ENCODE measurements at places on chromosomes 7 and 10. TPM values are rescaled to one million over a fixed set of nuclear protein-coding genes. Genes with fewer than 3 reads are reported as not detected.

The TMEM184A gene
- total RNA-seq, result 0.33 TPM

DNA sequence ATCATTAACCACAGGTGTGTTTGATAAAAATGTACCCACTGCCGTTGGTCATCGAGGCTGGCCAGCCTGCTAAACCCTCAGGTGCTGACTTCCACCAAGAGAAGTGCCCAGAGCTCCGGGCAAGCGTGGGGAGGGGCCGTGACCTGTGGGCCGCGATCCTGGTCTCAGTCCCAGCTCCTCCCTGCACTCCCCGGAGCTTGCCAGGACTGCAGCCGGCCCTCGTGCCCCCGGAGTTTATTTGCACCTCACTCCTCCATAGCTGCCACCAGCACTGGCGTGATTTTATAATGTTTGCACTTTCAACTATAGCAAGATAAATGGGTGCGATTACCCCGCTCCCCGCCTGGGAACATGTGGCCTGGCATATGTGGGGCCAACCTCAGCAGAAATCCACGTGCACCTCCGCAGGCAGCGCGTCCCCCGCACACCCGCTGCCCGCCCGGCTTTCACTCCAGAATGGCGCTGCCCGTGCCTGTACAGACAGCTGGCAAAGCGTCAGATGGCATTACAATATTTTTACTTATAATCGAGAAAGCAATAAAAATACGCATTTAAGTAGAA, 30.8 kb downstream of the UNCX start:
- H3K27me3 ChIP-seq, result peaks cover 23% of the 10 kb centered on the region
- no peak for DNase-seq
- no peak overlapping the region for H3K27ac ChIP-seq
- no peaks in the 10 kb centered on the region for H3K36me3 ChIP-seq

DNA sequence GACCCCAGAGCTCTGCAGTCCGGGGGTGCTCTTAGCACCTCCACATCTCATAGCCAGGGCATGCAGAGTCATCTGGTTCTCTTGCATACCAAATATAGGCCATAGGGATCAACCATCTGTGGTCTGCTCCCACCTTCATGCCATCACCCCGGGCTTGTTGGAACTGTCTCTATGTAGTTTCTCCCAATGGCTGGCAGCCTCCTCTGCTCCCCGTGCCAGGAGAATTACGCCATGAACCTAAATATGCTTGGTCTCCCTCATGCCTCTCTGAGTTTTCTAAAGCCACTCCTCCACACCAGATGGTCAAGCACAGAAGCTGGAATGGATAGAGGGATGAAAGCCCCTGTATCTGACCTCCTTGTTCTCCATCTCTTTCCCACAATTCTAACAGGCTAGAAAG, 302.6 kb upstream of the MYO3A start:
- H3K36me3 ChIP-seq, result no peaks in the 10 kb centered on the region
- no peaks in the 10 kb centered on the region for H3K27me3 ChIP-seq
- H3K27ac ChIP-seq, result no peak overlapping the region
- no peak overlapping the region for H3K4me3 ChIP-seq
- no peak for DNase-seq

DNA sequence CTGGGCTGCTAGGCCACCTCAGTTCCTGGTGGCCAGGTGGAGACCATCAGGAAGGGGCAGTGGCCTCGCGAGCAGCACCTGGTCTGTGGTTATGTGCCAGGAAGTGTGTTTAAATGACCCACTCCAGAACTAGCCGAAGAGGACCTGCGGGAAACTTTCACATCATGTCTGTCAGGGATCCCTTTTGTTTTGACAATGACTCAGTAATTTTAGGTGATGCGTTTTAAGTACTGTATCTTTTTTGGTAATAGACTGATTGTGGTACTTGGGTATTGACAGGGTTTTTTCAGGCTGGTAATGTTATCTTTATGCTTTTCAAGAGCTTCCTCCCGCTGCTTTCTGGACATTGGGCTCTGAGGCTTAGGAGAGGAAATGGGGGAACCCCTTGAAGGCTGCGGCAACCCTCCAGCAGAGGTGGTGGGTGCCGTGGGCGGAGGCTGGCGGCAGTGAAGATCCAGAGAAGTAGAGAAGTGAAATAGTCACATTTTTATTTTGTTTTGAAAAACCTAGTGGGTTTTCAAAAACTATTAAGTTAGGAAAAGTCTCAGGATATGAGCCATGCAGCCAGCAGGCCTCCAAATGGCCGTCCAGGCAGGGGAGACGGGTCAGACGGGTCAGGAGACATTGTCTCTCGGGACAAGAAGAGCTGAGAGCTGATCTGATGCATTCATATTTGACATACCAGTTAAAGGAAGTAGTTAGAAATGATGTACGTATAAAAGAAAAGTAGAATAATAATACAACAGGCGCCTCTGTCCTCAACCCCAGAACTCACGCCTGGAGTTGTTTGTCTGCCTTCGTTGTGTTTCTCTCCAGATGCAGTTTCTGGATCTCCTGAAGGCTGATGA, 27.7 kb downstream of the PPP2R2D start:
- no peaks in the 10 kb centered on the region for H3K27me3 ChIP-seq
- H3K4me1 ChIP-seq, result peaks cover 21% of the 10 kb centered on the region
- no peak for DNase-seq
- H3K27ac ChIP-seq, result no peak overlapping the region
- H3K36me3 ChIP-seq, result peaks cover 23% of the 10 kb centered on the region

The AKR1C8 gene
- 0.20 TPM for total RNA-seq

The IKZF1 gene
- total RNA-seq, result 9.0 TPM

Measured in spinal cord (tissue), 10 donors.